ENCODE measurements at places on chromosomes 11 and 22.

DNA sequence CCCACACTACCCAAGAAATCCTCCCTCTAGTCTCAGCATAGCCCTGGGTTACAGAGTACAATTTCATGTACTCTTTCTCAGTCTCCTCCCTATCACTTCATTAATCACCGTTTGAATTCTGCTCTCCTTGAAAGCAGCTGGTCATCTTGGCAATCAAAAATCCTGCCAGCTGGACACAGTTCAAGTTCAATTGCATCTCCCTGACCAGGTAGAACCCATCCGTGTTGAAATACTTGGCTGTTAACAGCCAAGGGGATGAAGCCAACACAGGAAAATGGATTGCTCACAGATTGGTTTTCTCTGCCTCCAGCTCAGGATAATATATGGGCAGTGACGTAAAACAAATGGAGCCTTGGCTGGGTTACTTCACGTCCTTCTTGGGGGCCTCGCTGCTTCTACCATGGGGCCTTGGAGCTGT lies 55.1 kb upstream of the GRK3 start:
- no peak for DNase-seq

- DNase-seq = no peak
These were observed 475 bp upstream of the AIP start for GRCh38 chr11:67482275-67482826.

- no peak for DNase-seq
These were observed 24.4 kb upstream of the ACR start for GRCh38 chr22:50713571-50714056.

DNA sequence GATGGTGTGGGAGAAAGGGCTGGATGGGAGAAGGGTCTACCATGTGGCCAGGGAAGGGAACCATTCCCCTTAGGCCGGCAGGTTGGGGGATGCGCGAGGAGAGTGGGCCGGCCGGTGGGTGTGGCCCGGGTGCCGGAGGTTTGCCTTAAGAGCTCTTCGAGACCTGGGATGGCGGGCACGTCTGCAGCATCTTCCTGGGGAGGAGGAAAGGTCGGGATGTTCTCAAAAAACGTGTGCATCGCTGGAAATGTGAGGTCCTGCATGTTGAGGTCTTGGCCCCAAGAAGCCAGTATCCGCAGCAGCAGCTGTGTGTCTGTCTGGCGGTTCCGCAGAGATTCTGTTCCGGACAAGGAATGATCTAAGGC lies 1.4 kb downstream of the NAV2 start:
- DNase-seq = no peak
